CD4-positive, CD25-positive, alpha-beta regulatory T cell (primary cell): ENCODE measurements at places on chromosomes 5 and 9.
A peak's percentile ranks its signal among the peaks of the same experiment; 100 is the strongest.

DNA sequence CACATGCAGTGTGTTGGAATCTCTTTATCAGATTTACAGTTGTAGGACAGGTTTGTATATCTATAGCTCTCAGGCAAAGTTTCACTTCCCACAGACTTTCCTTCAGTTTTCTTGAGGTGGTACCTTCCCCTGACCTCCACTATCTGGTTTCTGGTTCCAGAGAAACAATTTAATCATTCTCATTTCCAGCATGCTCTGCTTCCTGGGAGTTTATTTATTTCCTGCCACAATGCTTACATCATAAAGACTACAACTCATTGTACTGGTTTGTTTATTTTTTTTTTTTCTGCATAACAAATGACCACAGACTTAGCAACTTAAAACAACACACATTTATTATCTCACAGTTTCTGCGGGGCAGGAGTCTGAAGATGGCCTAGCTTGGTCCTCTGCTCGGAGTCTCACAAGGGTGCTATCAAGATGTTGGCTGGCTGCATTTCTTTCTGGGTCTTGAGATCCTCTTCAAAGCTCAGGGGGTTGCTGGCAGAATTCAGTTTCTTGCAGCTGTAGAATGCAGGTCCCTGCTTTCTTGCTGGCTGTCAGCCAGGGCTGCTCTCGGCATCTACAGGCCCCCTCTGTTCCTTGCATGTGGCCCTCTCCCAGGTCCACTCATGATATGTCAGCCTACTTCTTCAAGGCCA lies 247.7 kb downstream of the ENC1 start:
- DNase-seq, result no peak

- DNase-seq, result no peak
Observed at GRCh38 chr9:138007918-138008841, 130.6 kb downstream of the CACNA1B start.

GRCh38 chr9:126915846-126916543 lies 1.4 kb downstream of the RALGPS1 start:
- no peak for DNase-seq

DNA sequence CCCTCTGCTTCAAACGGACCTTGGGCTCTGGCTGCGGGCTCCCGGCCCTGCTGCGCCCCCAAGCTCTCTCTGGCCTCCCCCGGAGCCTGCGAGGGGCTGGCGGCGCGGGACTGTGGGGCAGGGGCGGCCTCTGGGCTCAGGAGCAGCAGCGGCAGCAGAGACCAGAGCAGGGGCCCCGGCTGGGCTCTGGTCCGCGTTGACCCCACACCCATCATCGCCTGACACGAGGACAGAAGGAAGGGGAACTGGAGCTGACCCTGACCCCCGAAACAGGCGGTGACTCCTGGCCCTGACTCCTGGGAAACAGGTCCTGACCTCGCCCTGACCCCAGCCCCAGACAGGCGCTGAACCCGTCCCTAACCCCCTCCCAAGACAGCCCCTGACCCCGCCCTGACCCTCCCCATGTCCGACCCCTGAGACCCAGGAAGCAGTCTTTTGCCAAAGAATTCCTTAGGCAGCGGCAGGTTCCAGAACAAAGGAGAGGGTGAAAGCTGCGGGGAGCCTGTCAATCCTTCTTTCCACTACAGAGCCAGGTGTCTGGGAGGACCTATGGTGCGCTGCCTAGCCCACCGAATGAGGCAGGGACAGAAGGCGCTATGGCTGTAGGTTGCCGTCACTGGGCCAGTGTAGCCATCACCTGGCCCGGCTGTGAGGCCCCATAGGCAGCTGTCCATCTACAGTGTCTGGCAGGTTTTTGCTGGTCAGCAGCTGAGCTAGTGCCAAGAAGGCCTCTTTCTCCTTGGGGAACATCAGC lies 74.7 kb upstream of the SPTLC1 start:
- no peak for DNase-seq

DNA sequence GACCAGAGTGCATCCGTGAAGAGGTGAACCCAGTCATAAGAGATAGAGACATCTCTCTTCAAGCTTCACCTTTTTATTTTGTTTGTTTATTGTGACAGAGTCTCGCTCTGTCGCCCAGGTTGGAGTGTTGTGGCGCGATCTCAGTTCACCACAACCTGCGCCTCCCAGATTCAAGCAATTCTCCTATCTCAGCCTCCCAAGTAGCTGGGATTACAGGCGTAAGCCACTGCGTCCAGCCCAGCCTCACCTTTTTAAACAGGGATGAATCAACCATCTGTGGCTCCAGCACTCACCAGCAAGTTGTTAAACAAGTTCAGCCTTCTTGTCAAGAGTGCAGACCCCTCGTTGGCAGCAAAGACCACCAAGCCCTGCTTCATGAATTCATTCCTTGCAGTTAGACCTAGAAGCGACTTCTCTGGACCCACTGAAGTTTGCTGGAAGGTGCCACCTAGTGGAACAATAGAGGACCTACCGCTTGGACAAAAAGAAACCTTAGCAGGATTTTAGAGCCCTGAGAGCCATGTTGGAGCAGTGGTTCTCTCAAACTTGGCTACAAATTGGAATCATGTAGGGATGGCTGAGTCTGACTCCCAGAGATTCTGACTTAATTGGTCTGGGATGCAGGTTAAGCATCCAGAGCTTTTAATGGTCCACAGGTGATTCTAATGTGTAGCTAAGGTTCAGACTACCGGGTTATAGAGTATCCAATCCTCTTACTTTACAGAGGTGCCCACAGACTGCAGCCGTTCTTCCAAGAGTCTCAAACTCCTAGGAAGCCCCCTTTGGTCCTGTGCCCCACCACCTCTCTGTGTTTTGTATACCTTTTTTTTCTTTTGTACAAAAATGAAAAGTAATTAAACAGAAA lies 10.5 kb upstream of the GALNT10 start:
- peak; percentile 11 for DNase-seq

DNA sequence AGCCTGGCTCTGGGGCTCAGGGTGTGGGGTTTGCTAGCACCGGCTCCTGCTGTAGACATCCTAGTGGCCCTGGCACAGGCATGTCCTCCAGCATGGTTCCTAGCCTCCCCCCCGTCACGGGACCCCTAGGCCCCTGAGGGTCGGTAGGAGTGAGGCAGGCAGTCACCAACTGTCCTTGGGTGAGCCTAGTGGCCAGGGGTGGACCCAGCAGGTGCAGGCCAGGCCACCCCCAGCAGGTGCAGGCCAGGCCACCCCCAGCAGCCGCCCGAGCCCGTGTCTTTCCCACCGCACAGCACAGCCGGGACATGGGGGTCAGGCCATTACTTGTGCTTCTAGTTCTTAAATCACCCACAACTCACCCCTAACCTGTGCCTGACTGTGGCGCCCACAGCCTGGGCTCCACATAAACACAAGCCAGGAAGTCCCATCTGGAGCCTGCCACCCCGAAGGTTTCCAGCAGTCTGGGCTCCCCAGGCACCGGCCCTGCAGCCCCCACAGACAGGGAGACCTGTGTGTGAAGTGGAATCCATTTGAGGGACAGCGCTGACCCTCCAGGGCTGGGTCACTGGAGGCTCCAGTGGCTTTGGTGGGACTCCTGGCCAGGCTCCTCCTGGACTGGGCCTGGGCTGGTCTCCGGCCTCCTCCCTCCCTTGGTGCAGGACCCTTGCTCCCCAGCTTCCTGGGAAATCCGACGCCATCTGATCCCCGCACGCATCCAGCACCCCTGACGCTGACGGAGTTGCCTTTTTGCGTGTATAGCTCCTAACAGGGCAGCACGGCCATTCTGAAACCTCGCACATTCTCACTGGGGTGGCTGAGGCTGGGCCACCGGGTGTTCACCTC lies 114.1 kb upstream of the LPCAT1 start:
- DNase-seq, result no peak

DNA sequence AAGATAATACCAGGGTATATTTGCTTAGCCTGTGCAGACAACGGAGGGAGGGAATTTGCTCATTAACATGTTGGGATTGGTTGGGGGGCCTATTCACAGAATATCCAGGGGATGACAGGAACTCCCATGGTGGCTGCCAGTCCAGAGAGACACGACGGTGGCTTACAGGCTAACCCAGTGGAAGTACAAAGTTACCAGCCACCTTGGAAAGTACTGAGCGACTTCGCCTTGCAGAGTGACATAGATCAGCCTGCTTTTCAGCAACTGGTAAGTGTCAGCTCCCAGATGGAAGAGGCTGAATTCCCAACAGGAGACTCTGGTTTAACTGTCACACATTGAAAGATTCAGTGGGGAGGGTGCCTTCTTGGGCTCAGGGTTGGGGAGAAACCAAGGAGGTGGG lies 7.9 kb downstream of the ISL1 start:
- no peak for DNase-seq

DNA sequence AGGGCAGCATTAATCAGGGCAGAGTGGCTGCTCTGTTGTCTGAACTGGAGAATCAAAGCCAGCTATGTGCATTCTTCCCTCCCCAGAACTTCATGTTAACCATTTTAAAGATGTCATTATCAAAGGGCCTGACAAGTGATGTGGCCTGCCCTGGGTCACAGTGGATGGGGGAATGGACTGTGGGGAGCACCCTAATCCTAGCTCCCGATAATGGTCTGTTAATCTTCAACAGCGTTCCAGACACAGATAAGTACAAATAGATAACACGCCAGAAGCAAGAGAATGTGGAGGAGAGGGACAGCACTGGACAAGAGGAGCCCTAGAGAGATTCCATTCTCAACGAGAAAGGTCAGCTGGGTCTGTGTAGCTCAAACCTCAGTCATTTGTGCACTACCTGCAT lies 77.5 kb downstream of the DPYSL3 start:
- DNase-seq, result no peak

DNA sequence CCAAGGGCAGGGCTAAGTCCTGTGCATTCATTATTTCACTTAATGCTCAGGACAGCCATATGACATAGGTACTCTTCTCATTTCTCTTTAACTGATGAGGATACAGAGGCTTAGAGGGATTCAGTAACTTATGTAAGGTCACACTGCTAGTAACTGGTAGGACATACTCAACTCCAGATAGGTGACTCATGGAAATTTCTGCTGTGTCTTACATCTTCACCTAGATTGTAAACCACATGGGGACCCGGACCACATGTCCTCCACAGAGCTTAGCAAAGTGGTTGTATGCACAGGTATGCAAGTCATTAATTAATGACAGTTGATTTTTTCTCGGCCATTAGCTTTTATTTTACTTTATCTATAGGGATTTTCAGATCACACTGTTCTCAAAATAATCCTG lies 29.3 kb downstream of the SLC1A1 start:
- peak; percentile 28 for DNase-seq

DNA sequence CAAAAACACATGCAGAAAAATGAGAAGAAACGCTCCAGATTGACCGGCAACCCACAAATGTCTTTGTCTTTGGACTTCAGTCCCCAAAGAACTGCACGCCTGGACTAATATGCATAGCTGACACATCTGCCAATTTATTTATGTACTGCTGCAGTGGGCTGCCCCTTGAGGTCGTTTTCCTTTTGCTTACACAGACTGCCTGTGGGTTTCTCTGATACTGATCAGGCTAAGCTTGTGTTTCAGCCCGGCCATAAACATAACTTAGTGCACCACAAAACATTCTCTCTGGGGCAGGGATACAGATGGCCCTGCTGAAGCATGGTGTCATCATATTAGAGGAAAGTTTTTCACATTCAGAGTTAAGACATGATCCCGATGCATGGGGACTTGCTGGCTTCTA lies 75.4 kb downstream of the NUDT12 start:
- DNase-seq, result no peak

DNA sequence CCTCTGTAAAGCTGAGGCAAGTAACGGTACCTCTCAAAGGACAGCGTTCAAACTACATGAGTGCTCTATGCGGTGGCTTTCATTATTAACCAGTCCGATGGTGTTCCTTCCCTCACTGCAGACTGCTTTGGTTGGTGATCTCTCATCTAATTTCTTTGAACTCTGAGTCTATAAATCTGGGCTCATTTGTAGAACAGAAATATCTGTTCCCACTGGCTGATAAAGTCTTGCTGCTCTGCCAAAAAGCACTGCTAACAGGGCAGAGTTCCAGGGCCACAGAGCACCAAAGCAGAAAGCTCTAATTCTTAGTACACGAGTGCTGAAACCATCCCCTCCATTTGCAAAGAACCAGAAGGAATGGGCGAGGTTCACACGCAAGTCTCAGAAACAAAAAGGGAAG lies 81.9 kb downstream of the MED27 start:
- no peak for DNase-seq

DNA sequence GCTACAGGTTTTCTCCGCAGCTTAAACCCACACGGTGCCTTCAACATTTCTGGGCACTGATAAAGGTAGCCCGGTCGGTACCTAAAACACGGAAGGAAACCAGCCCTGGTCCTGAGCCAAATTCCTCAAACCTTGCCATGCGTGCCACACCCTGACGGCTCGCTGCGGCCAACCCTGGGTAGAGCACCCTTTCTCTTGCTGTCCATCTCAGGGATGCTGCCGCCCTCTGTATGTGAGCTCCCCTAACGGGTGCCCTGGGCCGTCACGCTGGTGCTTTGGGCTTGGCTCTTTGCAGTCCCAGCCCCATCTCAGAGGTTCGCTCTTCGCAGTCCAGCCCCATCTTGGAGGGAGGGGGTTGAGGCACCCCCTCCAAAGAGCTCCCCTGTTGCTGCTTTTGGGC lies 43.9 kb downstream of the PNPLA7 start:
- no peak for DNase-seq

GRCh38 chr5:139513852-139514485 lies 31.4 kb upstream of the STING1 start:
- DNase-seq, result no peak

- no peak for DNase-seq
Observed at GRCh38 chr9:12775679-12776512, 1.1 kb downstream of the LURAP1L start.

GRCh38 chr5:57174128-57174889 lies 450 bp downstream of the GPBP1 start:
- DNase-seq, result no peak

DNA sequence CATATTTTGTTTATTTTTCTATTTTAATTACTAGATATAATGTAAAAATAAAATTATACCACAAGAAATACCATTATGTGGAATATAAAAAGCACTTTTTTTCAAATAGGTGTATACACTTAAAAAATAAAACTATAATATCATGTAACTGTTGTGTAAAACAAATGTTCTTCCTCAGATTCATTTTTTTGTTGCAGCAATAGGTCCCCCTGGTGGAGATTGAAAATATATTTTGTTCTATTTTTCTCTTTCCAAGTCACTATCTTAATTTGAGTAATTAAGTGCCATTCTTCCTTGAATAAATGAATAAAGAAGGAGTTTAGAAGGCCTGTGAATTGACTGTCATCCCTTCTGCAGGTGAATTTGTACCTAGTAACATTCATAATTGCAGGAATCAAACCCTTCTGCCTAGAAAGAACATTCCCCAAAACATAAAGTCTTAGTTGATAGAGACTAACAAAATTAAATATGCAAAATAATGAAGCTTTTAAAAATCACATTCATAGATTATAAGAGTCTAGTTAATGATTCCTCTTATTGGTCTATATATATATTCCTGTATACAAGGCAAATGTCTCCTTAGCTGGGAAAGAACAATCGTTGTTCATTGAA lies 23.4 kb downstream of the CETN3 start:
- DNase-seq, result no peak

DNA sequence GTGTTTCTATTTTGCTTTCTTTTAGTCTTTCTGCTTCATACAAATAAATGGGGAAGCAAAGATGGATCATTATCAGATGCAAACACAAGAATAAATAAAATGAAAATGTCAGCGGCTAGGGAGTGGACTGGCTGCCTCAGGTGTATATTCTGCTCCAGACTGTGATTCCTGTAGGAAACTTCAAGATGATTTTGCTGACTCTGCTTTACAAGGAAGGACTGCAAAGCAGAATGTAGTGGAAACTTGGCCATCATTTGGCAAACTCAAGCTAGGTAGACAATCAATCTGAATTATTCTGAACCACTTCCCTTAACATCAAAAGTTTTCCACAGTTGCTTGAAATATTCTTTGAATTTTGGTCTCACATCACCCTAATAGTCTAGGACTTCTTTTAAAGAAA lies 38.1 kb upstream of the NREP start:
- no peak for DNase-seq

GRCh38 chr9:14989811-14990210 lies 79.6 kb upstream of the FREM1 start:
- DNase-seq, result no peak
